ENCODE measurements at places on chromosomes 5 and 9.

DNA sequence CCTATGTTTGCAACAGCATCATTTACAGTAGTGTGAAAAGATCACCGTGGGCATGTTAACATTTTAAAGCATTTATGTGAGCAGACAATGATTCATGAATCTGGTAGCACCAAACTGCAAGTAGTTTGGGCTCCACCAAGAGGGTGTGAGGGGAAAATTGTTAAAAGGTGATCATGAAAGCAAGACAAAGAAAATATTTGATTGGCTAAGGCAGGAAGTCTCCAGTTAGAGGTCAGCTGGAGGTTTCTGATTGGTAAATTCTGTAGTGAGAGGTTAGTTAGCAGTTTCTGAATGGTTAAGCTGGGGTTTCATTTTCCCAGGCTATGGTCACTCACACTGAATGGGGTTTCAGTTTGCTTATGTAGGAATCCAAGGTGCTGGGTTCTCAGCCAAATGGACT is 13.5 kb upstream of the DRD1 start:
- no peak for DNase-seq

DNA sequence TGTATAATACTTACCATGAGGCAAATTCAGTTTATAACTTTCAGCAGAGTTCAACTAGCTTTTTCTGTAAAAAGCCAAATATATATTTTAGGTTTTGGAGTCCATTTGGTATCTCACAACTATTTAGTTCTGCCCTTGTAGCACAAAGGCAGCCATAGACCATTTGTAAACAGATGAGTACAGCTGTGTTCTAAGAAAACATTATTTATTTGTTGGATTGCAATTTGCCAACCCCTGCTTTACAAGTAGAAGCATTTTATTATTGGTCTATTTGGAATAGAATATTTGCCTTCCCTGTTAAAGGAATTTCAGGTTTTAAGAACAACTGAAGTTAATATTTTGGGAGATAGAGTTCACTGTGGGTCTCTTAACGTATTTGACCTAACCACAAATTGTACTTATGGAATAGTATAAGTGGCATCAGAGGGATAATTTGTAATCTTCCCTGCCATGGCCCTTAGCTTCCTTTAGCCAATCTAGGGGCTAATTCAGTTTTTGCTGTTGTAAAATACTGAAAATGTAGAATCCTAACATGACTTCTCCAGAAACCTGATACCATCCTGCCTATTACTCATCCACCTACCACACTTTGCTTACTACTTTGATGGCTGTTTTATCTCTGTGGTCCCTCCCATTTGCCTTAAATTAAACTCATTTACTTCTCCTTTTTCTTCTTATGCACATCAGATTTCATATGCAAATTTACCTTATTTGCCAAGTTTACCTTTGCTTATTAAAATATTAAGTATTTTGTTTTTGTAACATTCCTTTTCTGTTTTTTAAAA is 109.2 kb downstream of the DMXL1 start:
- no peak for DNase-seq

DNA sequence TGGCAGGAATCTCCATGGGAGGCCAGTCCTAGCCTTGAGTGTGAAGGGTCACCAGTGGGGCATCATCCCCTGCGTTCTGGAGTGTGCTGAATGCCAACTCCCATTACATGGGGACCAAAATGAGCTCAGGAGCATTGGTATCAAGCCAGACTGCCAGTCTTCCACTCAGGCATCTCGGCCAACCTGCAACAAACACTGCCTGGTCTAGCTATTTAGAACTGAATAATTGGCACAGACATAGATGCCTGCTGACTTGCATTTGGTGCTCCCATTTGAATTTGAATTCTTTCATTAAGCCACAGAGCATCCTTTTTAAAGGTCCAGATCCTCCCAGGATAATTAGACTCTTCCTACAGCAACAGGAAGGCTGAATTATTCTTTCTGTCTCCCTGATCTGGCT is 116.6 kb upstream of the ABCA1 start:
- DNase-seq: no peak

DNA sequence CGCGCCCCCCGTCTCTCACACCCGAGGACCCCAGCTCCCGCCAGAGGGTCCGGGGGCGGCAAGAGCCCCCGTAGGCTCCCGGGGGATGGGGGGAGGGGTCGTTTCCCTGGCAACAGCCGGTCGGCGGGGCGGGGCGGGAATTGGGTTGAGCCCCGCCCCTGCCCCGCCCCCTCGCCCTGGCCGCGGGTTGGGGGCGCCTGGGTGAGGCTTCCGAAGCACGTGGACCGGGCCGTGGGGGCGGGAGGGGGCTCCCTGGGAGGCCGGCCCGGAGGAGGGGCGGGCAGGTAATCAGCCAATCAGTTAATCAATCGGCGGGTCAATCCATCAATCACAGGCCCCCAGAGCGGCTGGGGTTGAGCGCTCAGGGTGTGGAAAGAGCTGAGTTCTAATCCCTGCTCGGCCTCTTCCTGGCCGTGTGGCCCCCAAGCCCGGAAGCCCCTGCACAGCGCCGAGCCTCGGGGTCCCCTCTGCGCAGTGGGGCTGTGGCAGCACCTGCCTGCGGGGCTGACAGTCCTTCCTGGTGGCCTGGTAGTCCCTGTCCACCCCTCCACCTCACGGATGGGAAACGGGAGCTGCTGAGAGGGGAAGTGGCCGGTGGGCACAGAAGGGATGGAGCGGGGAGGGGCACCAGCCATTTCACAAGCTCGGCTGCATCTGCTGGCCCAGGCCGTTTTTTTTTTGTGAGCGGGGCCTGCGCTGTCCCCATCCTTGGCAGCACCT is 174.2 kb upstream of the IER5L start:
- no peak for DNase-seq

- no peak for DNase-seq
Observed at GRCh38 chr5:35229076-35230037, 930 bp downstream of the PRLR start.

GRCh38 chr9:21972361-21972760 is 21.8 kb downstream of the CDKN2A start:
- no peak for DNase-seq

GRCh38 chr9:119291554-119291953 is 77.7 kb downstream of the BRINP1 start:
- no peak for DNase-seq

GRCh38 chr5:170139786-170140335 is 34.2 kb downstream of the FOXI1 start:
- DNase-seq: no peak

DNA sequence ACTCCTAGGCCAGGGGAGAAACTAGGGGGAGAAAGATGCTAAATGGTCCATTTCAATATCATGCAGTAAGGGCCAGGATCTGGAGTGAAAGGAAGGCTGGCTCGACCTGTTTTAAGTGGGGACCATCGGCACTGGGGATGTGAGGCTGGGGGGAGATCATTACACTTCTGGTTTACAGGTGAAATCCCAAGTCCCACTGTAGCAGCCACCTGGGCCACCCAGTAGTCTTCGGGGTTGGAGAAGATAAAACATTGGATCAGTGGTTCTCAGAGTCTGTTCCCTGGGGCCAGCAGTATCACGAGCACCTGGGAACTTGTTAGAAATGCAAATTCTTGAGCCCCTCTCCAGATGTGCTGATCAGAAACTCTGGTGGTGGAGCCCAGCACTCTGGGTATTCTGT is 111.3 kb upstream of the ALDH1B1 start:
- DNase-seq: no peak

DNA sequence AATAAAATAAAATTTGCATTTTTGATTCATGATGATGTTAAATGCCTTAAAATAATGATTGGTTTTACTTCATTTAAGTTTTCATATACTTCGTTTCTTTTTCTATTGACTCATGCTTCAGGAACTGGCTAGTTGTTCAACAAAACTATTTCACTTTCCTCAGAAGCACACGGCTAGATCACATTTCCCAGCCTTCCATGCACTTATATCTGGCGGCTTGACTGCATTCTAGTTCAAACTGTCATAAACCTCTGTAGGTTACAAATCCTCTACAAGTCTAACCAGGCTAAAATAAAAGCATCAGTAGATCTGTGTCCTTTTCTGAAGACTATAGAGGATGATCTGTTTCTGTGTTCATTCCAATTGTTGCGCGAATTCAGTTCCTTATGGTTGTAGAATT is 46.3 kb upstream of the CNTLN start:
- no peak for DNase-seq

- DNase-seq: no peak
Observed at GRCh38 chr9:126619361-126620135, 5.8 kb downstream of the LMX1B start.

- no peak for DNase-seq
Observed at GRCh38 chr9:115133649-115134048, 15.7 kb upstream of the TNC start.

- no peak for DNase-seq
Observed at GRCh38 chr5:88938488-88938887, 55.5 kb upstream of the MEF2C start.

- no peak for DNase-seq
Observed at GRCh38 chr5:106649031-106649430, 1021.7 kb downstream of the EFNA5 start.

DNA sequence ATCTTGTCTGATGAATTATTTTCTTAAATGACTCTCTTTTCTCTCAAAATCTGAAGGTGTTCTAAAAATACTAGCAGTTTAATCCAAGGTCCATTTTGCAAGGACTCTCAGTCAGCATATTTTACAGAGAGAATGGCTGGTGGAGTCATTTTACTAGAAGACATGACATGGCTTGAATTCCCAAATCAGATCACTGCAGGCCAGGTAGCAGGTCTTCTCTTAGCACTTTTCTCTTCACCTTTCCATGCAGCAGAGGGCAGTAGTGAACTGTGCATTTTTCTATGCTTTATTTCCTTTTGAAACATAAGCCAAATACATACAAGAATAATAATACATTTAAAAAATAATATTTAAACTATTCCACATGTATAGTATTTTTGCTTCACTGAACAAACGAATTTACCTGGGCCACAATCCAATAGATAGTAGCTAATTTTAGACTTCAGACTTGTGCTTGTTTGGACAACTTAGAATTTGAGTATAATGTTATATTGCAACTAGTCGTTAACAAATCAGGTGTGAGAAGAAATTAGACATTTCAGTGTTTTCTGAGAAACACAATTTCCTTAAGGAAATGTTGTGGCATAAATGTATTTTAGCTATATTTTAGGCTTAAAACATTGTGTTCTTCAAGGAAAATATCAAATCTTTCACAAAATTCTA is 289.4 kb upstream of the DAB2 start:
- no peak for DNase-seq

DNA sequence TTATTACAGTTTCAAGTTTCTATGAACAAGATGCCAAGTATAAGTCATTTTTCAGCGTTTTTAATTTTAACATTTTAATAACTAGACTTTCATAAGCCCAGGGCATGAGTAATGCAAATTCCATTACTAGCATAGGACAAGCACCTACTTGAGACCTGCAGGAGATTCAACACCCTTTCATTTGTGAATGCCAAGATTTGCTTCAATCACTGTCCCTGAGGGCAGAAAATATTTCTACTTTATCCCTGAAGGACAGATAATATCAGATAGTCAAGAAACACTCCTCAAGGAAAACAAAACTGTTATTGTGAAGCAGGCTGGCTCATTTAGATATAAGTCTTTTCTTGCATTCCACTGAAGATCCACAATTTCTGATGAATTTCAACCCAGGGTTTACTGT is 27.7 kb upstream of the ZNF622 start:
- DNase-seq: no peak

DNA sequence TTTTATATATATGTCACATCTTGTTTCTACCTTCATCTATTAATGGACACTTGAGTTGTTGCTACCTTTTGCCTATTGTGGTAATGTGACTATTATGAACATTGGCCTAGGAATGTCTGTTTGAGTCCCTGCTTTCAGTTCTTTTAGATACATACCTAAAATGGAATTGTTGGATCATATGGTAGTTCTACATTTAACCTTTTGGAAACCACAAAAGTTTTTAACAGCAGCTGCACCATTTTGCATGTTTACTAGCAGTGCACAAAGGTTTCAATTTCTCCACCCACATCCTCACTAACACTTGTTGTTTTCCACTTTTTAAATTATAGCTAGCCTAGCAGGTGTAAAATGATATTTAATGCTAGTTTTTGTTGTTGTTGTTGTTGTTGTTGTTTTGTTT is 88.4 kb downstream of the GALNT10 start:
- DNase-seq: no peak

DNA sequence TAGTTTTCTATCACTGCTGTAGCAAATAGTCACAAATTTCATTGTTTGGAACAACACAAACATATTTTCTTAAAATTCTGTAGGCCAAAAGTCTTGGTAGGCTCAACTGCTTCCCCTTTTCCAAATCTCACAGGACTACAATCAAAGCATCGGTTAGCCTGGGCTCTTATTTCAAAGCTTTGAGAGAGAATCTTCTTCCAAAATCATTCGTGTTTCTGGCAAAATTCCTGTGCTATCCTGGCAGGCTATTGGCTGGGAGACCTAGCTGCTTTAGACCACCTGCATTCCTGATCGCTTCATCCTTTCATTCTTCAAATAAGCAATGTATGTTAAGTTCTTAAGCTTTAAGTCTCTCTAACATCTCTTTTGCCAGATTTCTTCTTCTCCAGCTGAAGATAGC is 629.8 kb upstream of the CDH18 start:
- DNase-seq: no peak

DNA sequence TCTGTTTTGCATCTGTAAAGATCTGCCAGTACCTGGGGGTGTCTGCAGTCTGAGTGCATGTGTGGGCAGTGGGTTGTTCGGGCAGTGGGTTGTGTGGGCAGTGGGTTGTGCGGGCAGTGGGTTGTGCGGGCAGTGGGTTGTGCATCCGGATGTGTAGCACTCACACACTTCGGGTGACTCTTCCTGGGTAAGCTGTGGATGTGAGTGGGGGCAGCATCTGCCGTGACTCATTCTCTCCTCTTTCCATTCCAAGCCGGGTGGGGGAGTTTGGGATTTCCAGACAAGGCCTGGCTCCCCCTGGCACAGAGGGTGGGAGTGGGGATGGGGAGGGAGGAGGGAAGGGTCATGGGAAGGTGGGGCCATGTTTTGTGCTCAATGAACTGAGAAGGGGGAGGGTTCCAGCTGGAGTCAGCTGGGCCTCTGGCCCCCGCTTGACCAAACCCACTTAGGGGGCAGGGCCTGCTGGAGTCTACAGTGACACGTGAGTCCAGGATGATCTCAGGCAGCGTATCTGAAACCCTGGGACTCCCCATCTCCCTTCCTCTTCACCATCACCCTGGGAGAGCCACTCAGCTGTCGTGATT is 8.3 kb downstream of the CRB2 start:
- no peak for DNase-seq

DNA sequence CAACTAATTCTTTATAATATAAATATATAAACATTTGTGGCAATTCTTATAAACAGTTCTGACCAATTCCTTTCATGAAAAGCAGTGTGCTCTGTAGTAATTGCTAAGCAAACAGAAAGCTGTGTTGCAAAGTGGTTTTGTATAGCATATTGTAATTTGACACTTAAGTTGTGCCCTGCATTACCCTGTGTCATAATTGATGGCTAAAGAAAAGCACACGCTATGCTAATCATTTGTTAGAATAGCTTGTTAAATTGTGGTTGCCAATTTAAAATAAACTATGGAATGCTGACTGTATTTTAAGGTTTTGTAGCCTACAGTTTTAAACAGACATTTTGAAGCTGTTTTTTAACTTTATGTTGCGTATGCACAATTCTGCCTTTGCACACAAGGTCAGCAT is 140.0 kb downstream of the PBX3 start:
- DNase-seq: peak; percentile 76

Data from COR-L47 (cell line).